ENCODE measurements at places on chromosomes 2 and 18.
A peak's percentile ranks its signal among the peaks of the same experiment; 100 is the strongest.

GRCh38 chr2:192060161-192060560, 134.6 kb downstream of the TMEFF2 start:
- DNase-seq = no peak

- DNase-seq = peak; percentile 66
Measured at GRCh38 chr18:32093102-32093511, 1.4 kb downstream of the RNF138 start.

GRCh38 chr2:218405746-218406208, 6.1 kb downstream of the CTDSP1 start:
- no peak for DNase-seq

DNA sequence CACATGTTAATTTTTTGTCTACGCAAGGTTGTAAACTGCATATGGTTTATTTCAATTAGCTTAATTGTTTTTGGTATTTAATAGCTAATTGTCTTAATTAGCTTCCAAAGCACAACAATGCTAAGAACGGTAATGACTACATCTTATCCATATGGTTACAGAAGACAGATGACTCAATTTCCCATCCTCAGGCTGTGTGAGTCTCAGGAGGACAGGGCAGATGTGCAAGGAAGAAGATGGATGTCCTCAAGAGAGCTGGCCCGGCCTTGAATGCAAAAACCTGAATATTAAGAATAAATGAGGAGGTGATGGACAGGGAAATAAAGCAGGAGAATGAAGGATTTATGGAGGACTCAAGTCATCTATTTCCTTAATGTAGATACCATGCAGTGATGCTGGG, 31.4 kb downstream of the SLC4A3 start:
- DNase-seq = no peak

DNA sequence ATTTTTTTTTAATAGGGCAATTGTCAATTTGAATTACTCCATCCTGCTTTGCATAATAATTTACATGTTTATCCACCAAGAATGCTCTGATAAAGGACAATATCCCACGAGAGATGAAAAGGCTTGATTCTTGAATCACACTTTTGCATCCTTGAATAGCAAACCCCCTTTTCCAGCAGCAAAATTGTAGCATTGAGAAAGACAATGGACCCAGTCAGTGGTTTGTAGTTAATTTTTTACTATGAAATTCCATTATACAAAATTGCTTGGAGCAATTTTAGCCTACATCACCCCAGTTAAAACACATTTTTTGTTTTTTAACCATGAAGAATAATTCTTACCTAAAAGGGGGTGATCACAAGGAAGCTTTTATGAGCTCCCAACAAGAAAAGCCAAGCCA, 255.1 kb downstream of the RND3 start:
- no peak for DNase-seq

GRCh38 chr2:240993446-240994170, 4.8 kb upstream of the SNED1 start:
- no peak for DNase-seq

- DNase-seq = no peak
Measured at GRCh38 chr2:18910843-18911242, 321.5 kb upstream of the NT5C1B start.

- no peak for DNase-seq
Measured at GRCh38 chr2:149042881-149043280, 4.4 kb downstream of the LYPD6B start.

GRCh38 chr2:112910219-112910618, 746 bp upstream of the IL37 start:
- no peak for DNase-seq

DNA sequence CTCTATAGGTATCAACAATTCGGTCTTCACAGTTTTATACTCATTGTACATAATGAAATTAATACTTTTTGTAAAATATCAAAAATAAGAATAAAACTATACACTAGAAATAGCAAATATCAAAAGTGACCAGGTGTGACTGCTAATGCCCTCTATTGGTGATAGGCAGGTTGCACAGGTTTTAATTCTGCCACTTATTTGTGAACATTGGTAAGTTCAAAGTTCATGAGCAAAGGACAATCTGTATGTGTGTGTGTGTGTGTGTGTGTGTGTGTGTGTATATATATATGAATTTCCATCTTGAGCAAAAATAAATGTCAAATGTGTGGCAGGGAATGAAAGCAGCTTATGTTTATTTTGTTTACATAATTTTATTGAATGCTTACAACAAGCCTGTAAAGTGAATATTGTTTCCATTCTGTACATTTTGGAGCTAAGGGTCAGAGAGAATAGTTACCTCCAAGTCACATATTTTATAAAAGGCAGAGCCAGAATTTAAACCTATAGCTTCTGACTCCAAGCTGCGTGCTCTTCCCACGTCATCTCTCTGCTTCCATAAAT, 537.4 kb downstream of the CPS1 start:
- DNase-seq = no peak

GRCh38 chr2:157181234-157181633, 76.3 kb upstream of the GALNT5 start:
- DNase-seq = no peak

DNA sequence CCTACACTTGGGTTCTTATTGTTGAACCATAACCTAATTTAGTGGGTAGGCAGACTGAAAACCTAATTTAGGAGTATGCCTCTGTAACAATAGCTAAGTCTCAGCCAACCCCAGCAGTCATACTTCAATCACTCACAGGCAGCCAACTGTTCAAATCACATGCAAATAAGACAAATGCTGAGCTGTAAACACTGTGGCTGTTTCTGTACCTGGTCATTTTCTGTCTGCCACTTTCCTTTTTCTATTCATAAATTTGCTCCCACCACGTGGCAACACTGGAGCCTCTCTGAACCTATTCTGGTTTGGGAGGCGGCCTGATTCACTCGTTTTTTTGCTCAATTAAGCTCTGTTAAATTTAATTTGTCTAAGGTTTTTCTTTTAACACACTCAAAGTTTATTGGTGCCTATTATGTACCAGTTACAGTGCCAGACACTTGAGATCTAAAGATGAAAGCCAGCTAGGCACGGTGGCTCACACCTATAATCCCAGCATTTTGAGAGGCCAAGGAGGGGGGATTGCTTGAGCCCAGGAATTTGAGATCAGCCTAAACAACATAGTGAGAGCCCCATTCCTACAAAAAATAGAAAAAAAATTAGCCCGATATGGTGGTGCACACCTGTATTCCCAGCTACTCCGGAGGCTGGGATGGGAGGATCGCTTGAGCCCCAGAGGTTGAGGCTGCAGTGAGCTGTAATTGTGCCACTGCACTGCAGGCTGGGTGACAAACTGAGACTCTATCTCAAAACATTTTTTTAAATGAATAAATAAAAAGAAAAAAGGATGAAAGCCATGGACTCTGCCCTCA, 41.1 kb downstream of the THNSL2 start:
- no peak for DNase-seq

DNA sequence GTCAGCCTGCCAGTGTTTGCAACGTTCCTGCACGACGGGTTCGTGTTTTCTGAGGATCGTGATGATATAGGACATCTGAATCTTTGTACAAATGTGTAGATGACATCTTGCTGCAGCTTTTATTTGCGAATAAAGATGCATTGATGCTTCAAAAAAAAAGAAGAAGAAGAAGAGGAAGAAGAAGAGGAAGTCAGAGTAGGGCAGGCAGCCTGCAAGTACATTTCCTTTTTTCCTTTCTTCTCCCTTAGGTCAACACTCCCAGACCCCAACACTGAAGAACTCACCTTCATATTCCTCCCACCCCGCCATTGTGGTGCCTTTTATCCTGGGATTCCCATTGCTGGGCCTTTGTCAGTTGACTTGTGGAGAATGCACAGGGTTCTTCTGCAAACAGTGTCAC, 91.5 kb downstream of the FHOD3 start:
- DNase-seq = no peak

DNA sequence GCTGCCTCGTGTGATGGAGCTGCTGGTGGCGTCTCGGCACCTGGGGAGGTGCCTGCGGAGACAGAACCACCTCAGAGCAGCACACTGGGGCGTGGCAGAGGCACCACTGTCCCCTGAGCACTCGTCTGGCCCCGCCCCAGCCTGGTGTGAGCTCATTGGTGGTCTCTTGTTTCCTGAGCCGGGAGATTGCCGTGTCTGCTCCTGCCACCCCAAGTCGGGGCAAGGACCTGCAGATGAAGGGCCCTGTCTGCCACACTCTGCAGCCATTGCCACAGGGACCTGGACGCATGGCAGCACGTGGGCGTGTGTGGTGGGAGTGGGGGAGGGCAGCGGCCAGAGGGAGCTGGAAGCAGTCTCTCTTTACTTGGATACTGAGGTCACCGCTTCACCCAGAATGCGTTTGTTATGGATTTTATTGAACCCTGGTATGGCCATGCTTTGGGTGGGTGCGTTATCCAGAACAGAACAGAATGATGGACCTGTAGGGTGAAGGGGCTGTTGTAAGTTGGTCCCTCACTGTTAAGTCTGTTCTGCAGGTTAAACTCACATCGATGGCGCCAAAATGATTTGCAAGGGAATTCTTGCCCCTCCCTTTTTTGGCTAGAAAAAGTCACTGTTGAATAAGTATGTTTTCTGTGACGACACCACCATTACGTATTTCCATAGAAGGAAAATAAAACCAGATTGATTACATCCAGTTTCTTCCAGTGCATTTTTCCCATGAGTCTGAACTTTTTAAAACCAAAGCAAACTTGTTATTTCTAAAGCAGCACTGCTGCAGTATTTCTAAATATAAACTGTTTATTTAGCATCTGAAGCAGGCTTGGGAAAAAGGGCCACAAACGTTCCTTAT, 92.0 kb downstream of the USP40 start:
- no peak for DNase-seq

DNA sequence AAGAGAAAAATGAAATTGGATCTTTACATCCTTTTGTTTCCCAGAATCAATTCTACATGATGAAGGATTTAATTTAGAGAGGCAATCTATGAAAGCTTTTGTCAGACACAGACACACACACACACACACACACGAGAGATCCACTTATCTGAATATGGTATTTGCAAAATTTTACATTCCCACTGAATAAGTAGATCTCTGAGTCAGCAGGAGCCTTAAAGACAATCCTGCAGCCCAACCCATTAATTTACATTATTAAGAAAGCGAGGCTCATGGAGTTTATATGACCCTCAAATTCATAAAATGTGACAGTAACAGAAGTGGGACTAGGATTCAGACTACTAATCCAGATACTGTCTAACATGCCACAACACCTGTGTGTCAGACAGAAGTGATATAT, 404.4 kb downstream of the NRXN1 start:
- no peak for DNase-seq

DNA sequence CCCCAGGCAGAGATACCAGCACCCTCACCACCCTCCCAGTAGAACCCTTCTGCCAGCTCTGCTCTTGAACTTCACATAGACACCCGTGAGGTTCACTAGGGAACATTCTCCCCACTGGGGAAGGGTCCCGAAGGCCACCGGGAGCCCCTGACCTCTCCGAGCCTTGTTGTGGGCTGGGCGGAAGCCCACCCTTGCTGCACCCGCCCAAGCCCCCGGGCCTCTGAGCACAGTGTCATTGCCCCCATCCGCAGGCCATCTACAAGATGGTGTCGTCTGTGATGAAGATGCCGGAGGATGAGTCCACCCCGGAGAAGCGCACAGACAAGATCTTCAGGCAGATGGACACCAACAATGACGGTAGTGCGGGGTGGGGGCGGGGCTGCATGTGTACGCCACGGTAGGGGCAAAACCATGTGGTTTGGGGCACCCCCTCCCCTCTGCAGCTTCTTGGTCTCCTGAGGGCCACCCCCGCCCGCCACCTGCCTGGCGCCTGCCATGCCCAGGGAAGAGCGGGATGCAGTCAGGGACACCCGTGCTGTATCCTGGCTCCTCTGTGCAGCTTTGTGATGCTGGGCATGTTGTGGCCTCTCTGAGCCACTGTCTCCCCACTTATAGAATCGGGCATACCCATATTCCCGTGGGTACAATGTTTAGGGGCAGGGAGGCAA, 25.3 kb downstream of the ODC1 start:
- no peak for DNase-seq

- DNase-seq = no peak
Measured at GRCh38 chr2:181526014-181526413, 68.8 kb downstream of the ITGA4 start.

DNA sequence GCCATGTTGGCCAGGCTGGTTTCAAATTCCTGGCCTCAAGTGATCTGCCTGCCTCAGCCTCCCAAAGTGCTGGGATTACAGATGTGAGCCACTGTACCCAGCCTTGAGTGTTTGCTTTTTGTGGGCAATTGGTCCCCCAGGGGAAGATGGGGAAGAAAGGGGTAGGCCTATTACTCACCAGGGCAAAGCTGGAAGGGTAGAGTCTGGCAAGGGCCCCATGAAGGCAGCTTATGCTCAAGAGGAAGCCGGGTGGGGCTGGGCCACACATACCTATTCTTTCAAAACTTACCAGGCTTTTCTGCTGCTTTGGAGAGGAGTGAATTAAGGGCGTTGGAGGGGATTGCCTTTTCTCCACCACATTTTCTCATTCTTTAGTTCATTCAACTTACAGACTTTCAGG, 24.5 kb upstream of the CD28 start:
- DNase-seq = no peak

DNA sequence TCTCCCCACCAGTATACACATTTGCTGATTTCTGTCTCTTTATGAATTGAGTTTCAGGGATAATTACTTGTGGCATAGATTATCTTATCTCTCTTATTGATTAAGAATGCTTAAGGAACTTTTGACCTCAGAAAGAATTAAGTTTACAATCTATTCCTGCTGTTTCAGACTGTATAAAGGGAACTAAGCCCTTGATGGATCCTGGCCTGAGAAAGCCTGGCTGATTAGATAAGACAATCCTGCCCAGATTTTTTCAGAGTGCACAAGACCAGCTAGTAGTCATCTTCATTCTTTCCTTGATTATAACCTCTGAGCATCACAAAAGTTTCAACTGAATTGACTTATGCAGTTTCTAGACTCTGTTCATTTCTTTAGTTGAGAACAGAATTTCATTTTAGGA, 22.7 kb upstream of the TFPI start:
- no peak for DNase-seq

DNA sequence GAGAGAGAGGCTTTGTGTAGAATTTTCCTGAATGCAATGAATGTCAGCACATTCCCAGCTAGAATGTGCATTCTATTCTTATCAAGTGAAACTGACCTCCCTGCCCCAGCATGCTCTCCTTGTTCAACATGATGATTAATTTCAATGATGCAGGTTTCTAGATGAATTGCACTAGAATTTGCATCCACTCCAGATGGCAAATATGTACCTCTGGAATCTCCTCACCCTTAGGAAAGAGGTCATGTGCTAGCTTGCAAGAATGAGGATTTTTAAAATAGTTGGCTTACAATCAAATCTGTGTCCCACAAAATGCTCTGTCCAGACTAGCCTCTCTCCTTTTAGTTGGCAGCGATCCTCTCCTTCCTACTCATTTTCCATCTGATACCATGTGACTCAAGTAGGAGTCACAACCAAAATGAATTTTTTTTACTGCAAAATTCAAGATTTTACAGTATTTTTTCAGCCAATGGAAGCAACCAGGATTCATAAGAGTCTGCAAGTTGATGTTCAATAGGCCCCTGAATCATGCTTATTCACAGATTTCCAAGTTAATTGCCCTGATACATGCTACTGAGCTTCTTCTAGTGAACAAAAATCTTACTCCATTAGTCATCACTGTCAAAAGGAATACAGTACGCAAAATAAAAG, 21.0 kb upstream of the STAT4 start:
- no peak for DNase-seq

Data from Ammon's horn (tissue), 1 donor.